ENCODE measurements at places on chromosomes 2 and 18.

- peak; percentile 90 for DNase-seq
Measured at GRCh38 chr2:119252186-119253113, 28.8 kb downstream of the STEAP3 start.

DNA sequence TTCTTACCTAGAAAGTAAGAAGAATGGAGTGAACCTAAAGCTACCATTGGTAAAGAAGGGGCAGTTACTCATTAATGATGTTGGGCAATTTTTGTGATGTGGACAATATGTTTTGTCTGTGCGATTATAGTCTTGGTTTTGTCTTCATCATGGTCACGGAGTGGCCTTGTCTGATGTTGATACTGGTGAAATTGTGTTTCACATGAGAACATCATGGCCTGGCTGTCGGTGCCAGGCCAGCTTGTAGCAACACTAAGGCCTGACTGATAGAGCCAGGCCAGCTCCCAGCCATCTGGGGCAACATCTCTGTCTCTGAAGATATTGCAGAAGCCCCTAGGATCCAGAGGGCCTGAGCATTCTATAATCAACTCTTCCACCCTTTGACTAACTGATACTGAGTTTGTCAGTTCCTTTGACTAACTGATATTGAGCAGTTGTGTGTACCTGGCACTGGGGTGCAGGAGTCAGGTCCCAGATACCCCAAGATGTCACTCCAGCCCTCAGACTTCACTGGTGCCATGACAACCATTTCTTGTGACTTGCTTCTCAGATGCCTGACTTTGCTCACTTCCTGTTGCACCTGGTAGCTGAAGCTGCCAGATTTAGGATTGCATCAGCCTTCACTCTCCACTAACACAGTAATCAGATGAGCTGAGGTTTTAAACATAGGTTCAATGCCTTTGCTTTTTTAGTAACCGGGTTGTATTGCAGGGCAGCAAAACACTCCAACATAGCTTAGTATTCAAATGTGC is 62.5 kb downstream of the RPIA start:
- DNase-seq: peak; percentile 33

DNA sequence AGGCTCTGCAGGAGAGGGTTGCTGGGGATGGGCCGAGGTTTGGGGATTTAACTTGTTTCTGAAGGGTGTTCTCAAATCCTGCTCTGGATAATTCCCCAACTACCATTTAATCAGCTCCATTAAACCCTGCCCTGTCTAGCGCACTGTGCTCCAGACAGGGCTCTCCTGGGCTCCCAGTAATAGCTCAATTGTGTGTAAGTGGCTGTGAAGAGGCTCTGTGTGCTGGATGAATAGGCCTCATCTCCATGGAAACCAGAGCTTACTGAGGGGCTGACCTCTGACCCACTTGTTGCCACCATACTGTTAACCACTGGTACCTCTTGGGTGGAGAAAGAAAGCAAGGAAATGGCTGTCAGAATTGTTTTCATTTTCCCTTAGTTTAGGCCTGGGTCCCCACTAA is 92.9 kb downstream of the TGOLN2 start:
- peak; percentile 67 for DNase-seq

- DNase-seq: no peak
Measured at GRCh38 chr2:46387292-46387691, 90.1 kb downstream of the EPAS1 start.

DNA sequence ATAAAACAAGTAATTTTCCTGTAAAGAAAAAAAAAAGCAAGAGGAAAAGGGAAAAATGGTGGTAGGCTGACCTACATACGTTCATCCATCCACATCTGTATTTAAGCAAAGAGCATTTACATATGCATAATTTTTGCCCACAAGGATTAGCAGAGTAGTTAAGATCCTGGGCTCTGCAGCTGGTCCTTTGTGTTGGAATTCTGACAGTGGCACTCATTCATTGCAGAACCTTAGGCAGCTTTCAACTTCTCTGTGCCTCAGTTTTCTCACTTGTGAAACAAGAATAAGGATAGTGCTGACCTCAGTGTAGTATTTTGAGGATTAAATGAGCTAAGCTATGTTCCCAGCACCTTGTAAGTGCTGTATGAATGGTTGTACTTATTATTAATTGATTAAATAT is 211.3 kb downstream of the ARL4C start:
- no peak for DNase-seq

- DNase-seq: no peak
Measured at GRCh38 chr2:66559672-66560071, 124.7 kb downstream of the MEIS1 start.
